Stimulated activated CD4-positive, alpha-beta T cell treated with anti-CD3 and anti-CD28 coated beads, Interleukin-15, amount 100 ng/mL, for 1 hour (primary cell): ENCODE measurements at places on chromosomes 6 and 20.

DNA sequence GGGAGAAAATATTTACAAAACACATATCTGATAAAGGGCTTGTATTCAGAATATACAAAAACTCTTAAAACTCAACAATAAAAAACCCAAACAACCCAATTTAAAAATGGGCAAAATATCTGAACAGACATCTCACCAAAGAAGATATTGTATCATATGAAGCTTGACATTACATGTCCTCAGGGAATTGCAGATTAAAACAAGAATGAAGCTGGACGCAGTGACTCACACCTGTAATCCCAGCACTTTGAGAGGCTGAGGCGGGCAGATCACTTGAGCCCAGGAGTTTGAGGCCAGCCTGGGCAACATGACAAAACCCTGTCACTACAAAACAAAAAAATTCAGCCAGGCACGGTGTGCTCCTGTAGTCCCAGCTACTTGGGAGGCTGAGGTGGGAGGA, 135.4 kb upstream of the AKIRIN2 start:
- no peak for DNase-seq

- DNase-seq = no peak
Measured at GRCh38 chr20:51412333-51412871, 130.1 kb downstream of the NFATC2 start.

DNA sequence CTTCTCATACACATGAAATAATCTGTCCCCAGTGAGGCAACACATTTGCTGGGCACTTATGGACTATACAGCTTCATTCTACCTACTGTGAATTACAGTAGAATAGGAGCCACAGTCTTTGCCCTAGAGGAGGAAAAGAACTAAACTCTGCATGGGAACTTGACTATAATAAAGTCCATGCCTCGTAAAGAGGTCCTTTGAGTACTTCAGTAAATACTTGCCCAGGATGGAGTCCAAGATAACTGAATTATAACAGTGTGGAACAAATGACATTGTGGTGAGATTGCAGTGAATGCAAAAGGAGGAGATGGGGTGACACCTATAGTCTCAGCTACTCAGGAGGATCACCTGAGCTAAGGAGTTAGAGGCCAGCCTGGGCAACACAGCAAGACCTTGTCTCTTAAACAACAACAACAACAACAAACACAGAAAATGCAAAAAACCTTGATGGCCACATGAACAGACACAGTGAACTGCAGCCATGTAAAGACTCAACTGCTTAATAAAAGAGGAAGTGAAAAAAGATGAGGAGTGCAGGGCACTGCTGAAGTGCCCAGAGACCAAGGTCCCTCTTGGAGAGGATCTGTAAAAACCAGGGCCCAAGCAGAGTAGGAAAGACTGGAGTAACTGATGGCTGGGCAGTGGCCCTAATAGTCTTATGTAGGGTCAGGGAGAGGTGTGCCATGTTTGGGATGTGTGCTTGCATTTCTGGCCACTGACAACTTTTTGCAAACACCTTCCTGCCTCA, 3.7 kb downstream of the MRPS18A start:
- no peak for DNase-seq

DNA sequence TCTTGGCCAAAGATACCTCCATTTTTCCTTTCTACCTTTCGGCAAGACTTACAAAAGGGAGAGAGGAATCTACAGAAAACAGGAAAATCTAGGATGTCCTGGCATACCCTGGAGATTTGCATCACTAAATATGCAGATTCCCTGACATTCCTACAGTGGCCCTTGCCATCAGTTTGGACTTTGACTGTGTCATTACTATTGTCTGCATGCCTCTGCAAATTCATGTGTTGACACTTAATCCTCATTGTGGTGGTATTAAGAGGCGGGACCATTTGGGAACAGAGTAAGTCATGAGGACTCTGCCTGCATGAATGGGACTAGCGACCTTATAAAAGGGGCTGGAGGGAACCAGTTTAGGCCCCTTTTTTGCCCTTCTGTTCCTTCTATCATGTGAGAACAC, 50.5 kb upstream of the DTNBP1 start:
- no peak for DNase-seq

DNA sequence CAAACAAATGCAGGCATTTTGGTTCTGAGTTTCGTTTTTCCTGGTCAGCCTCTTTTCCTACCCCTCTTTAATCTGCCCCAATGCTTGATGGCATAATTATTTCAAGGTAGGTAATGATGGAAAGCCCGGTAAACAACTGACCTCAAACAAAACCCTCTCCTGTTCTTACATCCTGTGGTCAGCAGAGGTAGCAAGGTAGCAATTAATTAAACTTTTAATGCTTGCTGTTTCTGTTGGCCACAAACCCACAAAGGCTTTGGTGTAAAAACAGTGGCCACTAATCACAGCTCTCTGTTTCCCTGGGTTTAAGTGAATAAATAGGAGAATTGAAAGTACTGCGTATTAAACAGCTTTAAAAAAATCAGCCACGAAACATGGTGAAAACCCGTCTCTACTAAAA, 261.5 kb upstream of the SOX4 start:
- DNase-seq = no peak

- DNase-seq = no peak
Measured at GRCh38 chr6:33772082-33772830, 16.7 kb downstream of the LEMD2 start.

DNA sequence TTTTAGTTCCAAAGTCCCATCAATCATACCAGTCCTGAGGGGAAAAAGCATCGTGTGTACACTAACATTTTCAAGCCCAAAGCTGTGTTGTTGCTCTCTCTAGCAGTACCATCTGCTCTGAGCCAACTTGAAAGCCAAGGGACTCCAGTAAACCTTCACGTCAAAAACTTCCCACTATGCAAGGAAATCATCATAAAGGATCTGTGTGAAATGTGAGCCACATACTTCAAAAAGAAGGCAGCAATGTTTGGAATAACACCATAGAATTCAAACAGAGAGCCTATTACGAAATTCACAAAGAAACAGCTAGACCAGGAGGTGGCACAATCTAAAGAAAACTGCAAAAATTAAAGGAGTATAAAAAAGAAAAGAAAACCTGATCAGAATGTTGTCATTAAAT, 399.8 kb upstream of the EPHA7 start:
- DNase-seq = no peak

GRCh38 chr20:47773371-47773786, 11.9 kb downstream of the SULF2 start:
- DNase-seq = no peak

DNA sequence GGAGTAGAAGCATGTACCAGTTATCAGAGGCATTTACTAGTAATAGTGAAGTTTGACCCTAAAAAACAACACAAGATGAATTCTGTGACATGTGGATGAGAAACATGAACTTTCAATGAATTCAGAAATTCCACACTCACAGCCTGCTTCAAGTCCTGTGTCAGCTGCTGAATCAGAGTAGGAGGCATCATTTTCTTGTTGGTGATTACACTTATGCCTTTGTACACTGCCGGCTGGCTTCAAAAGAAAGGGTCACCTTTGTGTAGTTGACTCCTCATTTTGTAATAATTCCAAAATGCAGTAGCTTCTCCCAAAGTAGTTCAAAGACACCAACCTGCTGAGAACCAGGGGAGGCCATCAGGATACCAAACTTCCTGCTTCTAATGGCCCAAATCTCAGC, 165.5 kb downstream of the BACH2 start:
- DNase-seq = no peak

- no peak for DNase-seq
Measured at GRCh38 chr6:105430685-105431084, 27.8 kb upstream of the PREP start.

DNA sequence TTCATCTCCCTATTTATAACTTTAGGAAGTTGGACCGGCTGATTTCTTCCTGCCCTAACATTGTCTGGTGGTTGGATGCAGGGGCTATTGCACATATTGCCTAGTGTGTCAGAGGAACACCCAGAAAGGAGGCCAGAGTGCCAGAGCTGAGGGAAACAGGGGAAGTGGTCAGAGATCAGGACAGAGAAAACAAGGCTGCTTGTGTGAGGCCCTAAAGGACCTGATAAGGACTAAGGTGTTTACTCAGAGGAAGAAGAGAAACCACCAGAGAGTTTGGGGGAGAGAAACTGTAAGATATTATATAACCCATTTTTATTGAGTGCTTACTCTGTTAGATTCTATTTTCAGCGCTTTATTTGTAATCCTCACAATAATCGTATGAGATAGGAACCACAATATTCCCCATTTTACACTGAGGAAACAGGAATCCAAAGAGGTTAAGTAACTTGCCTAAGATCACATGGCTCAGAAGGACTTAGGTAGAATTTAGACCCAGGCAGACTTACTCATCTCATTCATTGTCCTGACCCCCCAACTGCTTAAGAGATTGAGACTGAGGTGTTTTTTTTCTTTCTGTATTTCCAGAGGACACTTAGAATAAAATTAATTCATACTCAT, 54.0 kb upstream of the REV3L start:
- DNase-seq = no peak

DNA sequence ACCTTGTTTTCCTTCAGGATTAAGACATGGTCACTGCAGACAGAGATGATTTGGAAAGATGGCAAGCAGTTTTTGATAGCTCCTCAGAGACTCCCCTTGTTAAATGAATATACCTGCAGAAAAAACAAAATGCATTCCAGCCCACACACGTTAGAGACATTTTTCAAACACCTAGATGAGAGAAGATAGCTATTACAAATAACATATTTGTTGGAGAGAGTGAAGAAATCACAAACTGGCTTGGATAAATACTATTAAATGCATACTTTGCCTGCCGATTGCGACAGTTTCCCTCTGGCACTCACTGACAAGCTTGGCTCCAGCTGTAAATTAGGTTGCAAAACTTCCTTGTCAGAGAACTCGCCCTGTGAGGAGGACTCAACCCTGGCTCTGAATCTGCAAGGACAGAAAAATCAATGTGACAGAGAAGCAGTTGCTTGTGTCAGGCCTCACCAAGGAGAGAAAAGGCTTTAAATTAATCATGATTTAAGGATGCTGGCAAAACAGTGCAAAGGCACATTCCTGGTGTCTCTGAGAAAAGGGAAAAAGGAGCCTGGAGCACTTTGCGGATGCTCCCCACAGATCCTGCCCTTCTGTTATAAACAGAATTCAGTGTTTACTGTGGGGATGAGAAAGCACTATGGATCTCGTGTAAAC, 423.7 kb upstream of the MARCKS start:
- no peak for DNase-seq

- peak; percentile 17 for DNase-seq
Measured at GRCh38 chr6:152170702-152171667, 363.5 kb downstream of the ESR1 start.

- DNase-seq = peak; percentile 23
Measured at GRCh38 chr6:33696548-33697518, 14.7 kb downstream of the UQCC2 start.

- DNase-seq = no peak
Measured at GRCh38 chr20:8208226-8208625, 76.2 kb downstream of the PLCB1 start.

- no peak for DNase-seq
Measured at GRCh38 chr6:149473080-149474052, 11.4 kb downstream of the ZC3H12D start.

DNA sequence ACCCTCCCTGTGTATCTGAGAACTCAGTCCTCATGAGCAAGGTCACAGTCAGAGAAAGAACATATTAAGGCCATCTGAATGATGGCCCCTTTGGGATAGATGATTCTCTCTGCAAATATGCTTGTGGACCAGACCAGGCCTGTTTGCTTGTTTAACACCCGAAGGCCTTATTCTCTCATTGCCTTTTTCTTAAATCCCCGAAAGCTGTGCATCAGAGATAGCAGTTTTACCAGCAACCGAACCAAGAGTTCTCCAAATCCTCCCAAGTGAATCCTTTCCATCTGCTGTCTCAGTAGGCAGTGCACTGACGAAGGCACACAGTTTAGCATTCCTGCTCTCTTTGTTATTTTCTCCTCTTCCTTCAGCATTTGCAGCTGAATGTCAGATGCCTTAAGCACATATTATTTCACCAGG, 79.8 kb downstream of the TRMT6 start:
- no peak for DNase-seq

DNA sequence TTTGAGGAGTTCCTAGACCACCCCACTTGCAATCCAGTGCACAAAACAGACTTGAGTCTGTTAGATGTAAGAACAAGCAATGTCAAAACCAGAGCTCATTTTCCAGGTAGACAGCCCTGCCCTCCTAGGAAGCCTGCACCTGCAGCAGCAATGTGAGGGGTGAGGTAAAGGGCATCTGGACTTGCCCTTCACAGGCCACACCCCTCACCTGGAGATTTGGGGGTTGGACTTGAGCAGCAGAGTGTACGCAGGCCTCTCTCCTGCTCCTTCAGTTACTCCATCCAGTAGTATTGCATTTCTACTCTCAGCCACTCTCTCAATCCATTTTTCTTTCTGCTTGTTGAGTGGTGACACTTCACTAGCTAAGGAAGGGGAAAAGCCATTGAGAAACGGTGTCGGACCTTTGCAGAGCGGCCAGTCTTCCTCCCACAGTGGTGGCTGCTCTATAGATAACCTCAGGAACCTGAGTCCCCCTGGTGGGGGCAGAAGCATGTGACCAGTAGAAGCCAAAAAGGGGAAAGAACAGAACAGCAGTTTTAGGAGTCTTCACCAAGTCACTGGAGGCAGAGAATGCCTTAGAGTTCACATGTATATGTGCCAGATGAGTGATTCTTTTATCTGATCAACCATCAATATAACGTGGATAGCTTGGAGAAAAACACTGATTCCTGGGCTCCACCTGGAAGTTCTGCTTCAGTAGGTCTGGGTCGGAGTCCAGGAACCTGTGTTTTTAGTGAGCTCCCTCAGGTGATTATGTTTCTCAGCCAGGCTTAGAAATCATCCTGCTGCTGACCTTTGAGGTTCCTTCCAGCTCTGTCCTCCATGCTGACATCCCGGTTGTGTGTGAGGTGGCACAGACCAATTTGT, 28.0 kb downstream of the ARFGEF2 start:
- no peak for DNase-seq

DNA sequence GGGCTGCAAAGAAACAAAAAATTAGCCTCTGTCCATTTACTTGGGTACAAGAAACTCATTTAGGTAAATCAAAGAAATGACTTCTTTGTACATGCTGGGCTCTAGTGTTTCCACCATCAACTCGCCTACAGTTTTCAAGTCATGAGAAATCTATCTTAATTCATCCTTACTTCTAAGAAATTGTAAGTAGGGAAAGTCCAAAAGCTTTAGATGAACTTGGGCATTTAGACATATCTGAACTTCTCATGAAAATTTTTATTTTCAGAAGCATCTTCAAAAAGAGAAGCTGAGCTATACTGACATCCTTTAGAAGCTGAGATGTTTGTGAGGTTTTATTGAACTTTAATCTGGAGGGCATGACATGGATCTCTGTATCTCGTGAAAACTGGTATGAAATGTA, 117.3 kb downstream of the MYB start:
- DNase-seq = no peak

GRCh38 chr6:105014448-105014847, 57.5 kb downstream of the LIN28B start:
- DNase-seq = no peak

GRCh38 chr20:35618263-35619131, 2.9 kb downstream of the SPAG4 start:
- no peak for DNase-seq

DNA sequence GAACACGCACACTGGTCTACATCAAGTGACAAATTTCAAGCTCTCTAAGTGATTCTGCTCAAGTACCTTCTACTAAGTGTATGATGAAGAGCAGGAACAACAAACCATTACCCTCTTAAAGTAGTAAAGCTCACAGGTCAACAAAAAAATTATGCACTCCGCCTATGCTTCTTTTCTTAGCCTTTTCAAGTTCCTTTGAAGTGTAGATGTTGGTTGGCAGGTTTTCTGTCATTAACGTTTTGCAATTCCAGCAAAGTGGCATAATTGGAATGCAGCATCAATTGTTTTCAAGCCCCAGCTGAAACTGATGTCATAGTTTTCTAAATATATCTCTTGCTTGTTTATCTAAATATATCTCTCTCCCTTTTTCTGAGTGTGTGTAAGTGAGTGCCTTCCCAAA, 396.9 kb upstream of the EYS start:
- no peak for DNase-seq

GRCh38 chr6:50381099-50381415, 331.3 kb upstream of the DEFB112 start:
- DNase-seq = no peak
